Right renal cortex interstitium (tissue), 3 donors: ENCODE measurements at places on chromosomes 6 and 20.

GRCh38 chr6:35046103-35046502, 95.0 kb downstream of the TCP11 start:
- no peak for DNase-seq

DNA sequence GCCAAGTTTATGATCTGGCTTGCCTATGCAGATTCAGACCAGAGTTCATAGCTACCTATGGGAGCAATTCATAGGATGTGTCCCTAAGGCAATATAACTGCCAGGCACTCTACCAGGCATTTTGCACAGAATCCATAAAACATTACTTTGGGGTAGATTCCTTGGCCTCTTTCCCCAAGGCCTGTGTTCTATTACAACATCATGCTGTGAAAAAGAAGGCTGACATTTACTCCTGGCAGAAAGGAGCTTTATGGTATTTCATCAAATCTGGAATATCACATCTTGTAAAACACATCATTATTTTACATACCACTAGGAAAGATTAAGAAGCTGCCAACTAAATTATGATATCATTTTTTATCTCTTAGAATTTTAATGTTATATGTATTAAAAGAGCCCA, 287.0 kb upstream of the MARCKS start:
- no peak for DNase-seq

DNA sequence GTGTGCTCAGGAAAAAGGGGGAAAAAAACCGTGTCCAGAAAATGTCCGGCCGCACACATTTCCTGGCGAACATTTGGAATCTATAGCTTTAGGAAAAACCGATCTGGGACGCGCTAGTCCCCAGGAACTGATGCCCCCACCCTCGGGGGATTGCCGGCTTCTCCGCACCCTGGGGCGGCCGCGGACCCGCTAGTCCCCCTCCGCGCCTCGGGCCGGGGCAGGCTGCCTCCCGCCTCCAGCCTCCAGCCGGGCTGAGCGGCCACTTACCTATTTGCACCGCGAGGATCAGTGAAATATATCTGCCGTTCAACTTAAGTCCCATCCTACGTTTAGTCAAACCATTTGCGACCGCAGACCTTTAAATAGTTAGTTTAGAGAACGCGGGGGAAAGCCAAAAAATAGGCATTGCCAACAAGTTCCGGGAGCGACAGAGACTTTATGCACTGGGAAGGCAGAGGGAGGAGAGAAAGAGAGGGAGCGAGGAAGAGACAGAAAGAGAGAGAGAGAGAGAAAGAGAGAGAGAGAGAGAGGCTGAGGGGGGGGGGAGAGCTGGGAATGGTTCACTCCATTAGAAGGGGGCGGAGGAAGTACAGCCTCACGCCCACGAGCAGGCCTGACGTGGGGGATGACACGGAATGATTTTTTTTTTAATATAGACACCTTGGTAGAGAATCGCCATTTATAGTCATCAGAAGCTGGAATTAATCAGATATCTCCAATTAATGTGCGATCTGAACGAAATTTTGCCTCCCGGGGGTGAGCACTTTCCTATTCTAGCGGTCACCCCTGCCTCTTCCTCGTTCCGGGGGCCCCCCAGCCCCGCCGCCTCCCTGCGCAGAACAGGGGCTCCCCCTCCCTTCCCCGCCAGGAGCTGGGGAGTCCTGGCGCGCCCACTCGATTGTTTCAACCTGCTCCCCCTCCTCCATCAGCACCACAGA, at the start of gene NRN1:
TSS of gene NRN1 (minus strand) at position 498 of the 938 bp plus-strand sequence. CDS start at position 322, 176 bp downstream.
- DNase-seq: no peak

GRCh38 chr6:66897576-66897975, 1190.5 kb upstream of the EYS start:
- DNase-seq: no peak

- no peak for DNase-seq
These were observed 410.5 kb downstream of the PTPRT start for GRCh38 chr20:42779216-42779615.

GRCh38 chr20:15682690-15683089, 890.6 kb downstream of the KIF16B start:
- no peak for DNase-seq

DNA sequence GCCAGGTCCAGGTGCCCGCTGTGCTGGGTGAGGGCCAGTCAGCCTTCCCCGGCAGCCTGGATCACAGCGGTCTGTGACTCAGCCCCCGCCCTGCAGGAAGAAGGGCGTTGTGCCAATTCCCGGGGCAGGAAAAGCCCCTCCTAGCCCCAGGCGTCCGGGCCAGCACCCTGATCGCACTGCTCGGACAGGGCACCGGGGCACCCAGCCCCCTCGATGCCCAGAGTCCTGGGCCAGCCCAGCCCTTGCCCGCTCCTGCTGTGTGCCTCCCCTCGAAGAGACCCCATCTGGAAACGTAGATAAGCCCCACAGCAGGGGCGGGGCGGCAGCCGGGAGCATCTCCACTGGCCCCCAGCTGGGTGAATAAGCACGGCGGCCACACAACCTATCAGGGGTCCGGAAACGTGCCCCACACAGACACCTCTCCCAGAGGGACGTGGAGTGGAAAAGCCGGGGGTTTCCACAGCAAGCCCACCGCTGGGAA, 9.9 kb downstream of the LAMA5 start:
- DNase-seq: no peak

DNA sequence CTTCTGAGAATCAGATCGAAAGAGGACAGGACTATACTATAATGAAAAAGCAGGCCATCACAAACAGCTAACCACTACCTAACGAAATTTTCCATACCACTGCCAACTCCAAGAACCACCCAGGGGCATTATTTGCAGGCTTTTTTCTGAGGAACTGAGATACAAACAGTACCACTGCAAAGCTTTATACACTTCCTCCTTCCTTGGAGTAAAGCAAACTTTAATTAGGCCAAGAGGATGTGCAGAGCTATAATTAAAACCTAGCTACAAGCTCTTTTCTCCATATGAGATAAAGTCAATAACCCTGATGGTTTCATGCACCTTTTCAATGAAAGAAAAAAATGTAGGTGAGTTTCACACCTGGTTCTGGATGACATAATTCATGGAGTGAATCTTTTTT, 68.5 kb downstream of the ELOVL5 start:
- no peak for DNase-seq

DNA sequence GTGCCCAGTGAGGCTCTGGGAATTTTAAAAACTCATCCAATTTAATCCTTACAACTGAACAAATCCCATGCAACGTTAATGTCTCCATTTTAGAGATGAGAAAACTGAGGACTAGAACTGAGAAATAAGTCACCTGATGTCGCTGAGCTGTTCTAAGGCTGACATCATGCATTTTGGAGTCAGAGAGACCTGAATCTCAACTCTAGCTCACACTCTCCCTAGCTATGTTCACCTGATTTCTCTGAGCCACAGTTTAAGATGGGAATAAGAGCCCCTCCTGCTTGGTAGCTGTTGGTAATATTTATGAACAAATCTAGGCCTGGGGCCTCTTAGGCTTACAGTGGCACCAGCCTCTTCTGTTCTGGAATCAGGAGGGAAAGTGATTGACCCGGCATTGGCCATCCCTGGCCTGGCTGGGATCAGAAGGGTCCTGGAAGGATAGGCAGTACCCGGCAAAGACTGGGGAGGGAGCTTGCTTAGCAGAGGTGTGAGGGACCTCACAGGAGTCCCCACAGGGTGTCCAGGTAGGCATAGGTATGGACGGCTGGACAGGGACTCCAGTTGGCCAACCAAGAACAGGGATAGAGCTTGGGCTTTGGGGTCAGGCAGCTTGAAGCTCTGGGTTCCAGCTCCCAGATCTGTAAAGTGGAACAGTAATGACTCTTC, 18.8 kb upstream of the CSNK2A1 start:
- DNase-seq: no peak

- no peak for DNase-seq
These were observed 618.9 kb downstream of the BCKDHB start for GRCh38 chr6:80725156-80725930.

GRCh38 chr6:45073771-45074170, 254.4 kb upstream of the RUNX2 start:
- DNase-seq: no peak

GRCh38 chr20:25077610-25078169, 4.3 kb downstream of the VSX1 start:
- no peak for DNase-seq

DNA sequence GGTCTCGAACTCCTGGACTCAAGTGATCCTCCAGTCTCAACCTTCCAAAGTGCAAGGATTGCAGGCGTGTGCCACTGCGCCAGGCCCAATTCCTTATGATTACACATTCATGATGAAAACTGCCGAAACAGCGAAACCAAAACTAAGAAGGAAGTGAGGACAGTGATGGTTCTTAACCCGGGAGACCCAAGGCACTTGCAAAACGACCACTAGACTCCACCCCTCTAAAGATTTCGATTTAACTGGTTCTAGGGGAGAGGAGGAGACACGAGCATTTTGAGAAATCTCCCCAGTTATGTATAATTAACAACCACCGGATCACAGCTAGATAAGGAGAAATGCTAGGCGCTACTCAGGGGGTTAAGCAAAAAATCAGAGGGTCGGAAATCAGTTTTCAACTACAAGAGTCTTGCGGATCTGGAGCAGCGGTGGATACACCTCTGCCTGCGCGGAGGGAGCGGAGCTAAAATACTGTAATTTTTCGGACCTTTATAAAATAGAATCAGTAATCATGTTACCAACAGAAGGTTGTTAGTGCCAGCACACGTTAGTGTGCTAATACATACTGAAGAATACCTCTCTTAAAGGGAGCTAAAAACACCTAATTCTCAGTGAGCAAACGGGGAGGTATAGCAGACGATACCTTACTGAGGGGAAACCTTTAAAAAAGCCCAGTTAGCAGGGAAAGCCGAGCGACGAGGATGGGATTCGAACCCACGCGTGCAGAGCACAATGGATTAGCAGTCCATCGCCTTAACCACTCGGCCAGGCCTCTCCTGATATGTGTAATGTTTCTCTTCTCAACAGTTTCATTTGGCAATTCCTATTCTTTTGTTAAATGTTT, 60.0 kb upstream of the BTN3A2 start:
- DNase-seq: no peak

DNA sequence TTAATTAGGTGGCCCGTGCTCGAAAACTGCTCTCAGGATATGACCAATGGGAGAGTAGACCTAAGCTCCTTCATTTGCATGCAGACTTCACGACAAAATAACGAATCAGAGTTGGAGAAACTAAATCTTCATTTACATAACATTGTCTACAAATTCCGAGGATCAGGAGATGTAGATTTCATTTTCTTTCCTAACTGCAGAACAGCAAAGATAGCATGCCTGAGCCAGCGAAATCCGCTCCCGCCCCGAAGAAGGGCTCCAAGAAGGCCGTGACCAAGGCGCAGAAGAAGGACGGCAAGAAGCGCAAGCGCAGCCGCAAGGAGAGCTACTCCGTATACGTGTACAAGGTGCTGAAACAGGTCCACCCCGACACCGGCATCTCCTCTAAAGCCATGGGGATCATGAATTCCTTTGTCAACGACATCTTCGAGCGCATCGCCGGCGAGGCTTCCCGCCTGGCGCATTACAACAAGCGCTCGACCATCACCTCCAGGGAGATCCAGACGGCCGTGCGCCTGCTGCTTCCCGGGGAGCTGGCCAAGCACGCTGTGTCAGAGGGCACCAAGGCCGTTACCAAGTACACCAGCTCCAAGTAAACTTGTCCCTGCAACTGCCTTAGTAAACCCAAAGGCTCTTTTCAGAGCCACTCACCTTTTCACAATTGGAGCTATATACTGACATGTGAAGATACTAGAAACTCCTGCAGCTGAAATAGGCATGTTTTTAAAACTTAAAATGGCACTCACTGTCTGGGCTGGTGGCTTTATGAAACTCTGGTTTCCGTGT, 96.5 kb downstream of the HFE start:
- no peak for DNase-seq

DNA sequence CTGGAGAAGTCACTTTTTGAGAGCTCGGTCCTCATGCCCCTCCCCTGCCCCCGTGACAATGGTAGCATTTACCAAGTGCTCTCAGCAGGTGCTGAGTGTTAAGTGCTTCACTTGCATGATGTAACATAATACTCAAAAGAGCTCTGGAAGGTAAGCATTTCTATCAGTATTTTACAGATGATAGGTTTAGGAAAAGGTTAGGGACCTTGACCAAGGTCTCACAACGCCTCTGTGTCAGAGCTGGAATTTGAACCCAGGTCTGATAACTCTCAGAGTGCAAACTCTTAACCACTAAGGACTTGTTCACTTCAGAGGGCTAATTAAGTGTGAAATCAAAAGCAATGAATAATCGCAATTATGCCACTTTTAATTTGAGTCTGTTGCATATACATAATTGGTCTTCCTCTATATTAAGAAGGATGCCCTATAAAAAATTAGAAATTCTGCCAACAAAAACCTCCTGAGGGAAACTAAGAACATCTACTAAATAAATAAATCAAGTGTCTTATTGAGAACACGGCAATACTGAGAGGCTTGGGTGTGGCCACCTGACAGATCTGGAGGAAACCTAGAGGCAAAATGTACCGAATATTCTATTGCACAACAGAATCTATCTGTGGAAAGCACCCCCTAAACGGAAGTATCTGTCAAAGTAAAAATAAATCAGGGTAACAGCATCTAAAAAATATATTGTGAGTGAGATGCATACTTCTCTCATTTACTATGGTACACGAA, 109.8 kb downstream of the BACH2 start:
- DNase-seq: no peak

GRCh38 chr6:128347123-128347522, 173.3 kb downstream of the PTPRK start:
- DNase-seq: no peak

DNA sequence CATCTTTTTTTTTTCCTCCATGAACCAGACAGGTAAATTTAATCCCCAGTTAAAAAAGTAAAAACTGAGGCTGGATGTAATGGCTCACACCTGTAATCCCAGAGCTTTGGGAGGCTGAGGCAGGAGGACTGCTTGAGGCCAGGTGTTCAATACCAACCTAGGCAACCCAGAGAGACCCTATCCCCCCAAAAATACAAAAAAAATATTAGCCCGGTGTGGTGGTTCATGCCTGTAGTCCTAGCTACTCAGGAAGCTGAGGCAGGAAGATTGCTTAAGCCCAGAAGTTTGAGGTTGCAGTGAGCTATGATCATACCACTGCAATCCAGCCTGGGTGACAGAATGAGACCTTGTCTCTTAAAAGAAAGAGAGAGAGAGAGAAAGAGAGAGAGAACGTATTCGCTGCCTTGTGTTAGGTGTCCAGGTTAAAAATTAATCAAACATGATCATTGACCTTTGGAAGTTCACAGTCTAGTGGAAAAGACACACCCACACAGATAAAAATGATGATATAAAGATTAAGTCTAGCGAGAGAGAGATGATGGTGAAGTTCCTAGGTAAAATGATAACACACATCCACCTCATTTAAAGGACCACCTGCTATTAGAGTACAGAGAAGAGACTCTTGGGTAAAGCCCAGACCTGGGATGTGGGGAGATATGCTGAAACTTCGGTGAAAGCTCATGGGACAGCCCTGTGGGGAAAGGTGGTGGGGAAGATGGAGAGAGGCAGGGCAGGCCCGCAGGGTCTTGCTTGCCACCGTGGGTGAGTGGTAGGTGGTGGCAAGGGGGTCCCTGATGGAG, 4.8 kb upstream of the NHSL1 start:
- DNase-seq: no peak
